ENCODE measurements at places on chromosomes 11 and 22.

GRCh38 chr11:66566221-66566620 is 2.2 kb downstream of the CTSF start:
- DNase-seq = no peak

GRCh38 chr22:40764763-40765441 is 54.2 kb downstream of the SLC25A17 start:
- no peak for DNase-seq

DNA sequence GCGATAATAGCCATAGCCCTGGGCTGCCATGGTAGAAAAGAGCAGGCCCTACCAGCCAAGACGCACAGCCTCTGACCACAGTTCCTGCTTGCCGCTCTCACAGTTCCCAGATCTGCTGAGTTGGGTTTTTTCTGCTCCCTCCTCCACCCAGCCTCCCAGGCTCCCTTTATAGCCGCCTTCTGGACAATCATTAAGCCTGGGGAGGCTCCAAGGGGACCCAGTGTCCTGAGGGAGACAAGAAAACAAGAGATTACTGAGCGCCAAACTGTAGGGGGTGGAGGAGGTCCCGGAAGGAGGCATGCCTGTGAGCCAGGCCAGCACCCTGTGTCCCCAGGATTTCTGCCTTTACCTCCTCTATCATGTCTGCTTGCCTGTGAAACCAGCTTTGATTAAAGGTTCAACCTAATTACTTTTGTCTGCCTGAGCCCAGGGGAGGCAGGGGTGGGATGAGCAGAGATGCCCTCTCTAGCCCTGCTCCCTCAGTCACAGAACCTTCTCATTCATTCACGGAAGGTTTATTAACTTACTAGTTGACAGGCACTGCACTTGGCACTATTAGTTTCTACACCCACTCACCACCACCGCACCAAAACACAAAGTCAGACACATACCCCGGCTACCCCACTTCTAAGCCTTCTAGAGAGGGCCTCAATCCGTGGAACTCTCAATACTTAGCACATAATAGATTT is 1.2 kb downstream of the SLC37A4 start:
- DNase-seq = peak; percentile 12

GRCh38 chr11:73322382-73323306 is 14.6 kb downstream of the ARHGEF17 start:
- DNase-seq = no peak

- no peak for DNase-seq
Measured at GRCh38 chr11:86748296-86748695, 52.0 kb upstream of the PRSS23 start.

- no peak for DNase-seq
Measured at GRCh38 chr11:15194671-15195415, 80.1 kb downstream of the INSC start.

GRCh38 chr11:95419915-95420314 is 188.9 kb upstream of the SESN3 start:
- DNase-seq = no peak

- no peak for DNase-seq
Measured at GRCh38 chr11:47946682-47947559, 33.4 kb upstream of the PTPRJ start.

DNA sequence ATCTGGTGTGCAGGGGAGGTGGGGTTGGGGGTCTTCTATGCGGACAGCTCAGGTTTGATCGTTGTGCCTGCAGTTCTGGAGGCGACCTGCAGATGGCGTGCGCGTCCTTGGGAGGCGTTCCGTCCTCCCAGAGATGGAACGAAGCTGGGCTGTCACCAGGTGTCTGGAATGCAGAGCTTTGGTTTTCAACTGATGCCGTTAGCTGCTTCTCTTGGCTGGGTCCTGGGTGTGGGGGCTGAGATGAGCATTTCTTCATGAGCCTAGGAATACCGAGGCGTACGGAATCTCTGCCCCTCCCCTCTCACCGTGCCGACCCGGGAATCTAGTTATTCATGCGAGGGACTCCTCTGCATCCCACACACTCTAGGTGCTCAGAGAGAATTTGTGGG is 98.6 kb downstream of the CEP164 start:
- peak; percentile 68 for DNase-seq

- DNase-seq = peak; percentile 83
Measured at GRCh38 chr11:124763156-124763947, 1.3 kb upstream of the ESAM start.

DNA sequence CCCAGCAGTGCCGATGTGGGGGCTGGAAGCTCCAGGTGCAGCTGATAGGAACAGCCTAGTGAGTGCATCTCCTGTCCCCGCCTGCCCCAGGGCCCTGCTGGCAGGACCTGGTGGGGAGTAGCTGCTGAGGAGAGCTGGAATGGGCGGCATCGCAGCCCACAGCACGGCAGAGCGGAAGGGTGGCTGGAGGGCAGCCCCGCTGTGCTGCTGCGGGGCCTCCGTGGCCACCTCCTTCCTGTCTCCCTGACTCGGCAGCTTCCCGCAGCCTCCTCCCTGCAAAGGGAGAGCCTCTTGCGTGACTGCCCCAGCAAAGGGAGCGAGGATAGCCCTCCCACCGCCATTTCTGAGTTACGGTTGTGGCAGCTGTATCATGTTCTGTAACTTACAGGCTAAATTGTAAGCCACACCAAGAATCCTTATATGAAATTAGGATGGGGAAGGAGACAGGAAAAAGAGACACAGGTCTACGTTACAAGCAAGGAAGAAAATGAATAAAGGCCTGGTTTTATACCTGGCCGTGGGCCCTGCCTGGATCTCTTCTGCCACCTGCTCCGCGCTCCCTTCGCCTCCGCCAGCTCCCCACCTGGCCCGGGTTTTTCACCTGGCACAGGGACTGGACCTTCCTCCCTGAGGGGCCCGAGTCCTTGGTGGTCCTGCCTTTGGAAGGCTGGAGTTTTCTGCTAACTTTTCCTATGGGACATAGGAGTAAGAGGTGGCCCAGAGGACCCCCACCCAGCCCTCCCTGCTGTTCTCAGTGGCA is 10.0 kb downstream of the TPCN2 start:
- DNase-seq = no peak

DNA sequence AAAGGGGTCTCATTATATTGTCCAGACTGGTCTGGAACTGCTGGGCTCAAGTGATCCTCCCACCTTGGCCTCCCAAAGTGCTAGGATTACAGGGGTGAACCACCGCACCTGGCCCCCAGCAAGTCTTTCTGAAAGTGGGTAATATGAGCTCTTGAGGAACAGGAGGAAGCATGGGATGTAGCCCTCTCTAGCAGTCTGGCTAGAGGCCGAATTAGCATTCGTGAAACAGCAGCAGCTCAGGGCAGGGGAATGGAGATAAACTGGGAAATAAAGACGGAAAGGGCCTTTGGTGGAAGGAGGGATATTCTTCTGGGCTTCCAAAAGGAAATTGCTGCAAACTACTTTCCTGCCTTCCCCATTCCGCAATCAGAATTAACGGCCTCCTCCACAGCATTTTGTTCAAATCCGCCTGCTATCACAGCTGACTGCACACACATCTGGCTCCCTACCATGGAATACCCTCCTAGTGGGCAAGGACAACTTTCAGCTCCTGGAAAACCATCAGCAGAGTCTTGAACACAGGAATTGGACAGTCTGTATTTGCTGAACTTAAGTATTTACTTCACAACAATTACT is 44.3 kb downstream of the MICAL3 start:
- DNase-seq = no peak

- DNase-seq = no peak
Measured at GRCh38 chr11:70616938-70617654, 218.8 kb downstream of the CTTN start.
